Cortex of kidney (tissue), 1 donor: ENCODE measurements at places on chromosomes 12 and 14.

- no peak for DNase-seq
Measured at GRCh38 chr12:117313926-117314325, 47.5 kb downstream of the NOS1 start.

GRCh38 chr12:101743724-101744472 lies 4.6 kb upstream of the SYCP3 start:
- DNase-seq: no peak

- no peak for DNase-seq
Measured at GRCh38 chr14:61977217-61977616, 215.0 kb downstream of the SNAPC1 start.

DNA sequence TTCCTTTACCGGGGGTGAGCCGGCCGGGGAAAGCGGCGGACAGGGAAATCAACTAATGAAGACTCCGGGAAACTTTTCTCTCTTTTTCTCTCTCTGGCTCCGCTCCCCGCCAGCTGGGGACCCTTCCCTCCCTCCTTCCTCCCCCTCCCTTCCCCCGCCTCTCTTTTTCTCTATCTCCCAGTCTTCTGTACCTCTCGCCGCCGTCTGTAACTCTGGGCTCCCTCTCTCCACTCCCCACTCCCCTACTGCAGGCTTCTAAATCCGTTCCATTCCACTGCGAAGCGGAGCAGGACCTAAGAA lies 6.9 kb upstream of the HOXC11 start:
- DNase-seq: no peak

- no peak for DNase-seq
Measured at GRCh38 chr12:22046090-22046967, at the start of gene CMAS. TSS of gene CMAS (plus strand) at chr12:22046218. CDS start at chr12:22046304, 86 bp downstream.
